ENCODE measurements at places on chromosomes 6 and 20.

GRCh38 chr6:45132059-45132458, 196.1 kb upstream of the RUNX2 start:
- no peak for DNase-seq

- no peak for DNase-seq
These were observed 45.1 kb upstream of the DSP start for GRCh38 chr6:7496266-7496875.

GRCh38 chr6:2126351-2126750, 119.1 kb downstream of the GMDS start:
- no peak for DNase-seq

DNA sequence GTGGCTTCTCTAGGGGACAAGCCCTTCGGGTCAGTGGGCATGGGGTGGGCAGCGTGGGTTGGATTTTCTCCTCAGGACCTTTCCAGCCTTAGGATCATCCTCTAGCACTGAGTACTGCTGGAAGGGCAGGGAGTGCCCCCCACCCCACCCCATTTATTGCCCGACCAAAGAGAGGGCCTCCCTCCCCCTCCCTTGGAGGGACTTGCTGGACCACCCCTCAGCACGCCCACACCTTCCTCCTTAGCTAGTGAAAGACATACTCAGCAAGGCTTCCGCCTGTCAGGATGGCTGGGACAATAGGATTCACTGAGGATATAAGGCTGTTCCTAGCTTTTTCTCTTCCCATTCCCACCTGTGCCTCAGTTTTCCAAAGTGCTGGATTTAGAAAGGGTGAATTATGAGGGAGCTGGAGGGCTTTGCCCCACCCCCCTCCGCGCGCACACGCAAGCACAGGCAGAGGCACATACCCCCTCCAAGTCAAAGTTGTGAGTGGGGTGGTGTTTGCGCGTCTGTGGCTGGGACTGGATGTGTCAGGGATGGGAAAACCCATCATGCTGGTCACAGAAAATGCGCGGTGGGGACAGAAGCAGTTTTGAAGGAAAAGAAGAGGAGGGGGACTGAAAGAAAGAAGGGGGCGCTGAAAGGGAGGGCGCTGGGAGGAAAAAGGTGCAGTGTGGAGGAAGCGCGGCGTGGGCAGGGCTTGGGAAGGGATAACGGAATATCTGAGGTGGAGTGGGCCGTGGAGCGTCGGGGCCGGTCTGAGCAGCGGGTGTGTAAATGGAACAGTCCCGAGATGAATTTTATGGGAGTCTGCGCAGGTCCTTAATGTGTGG, 693 bp upstream of the SLC29A1 start:
- DNase-seq: no peak

- no peak for DNase-seq
These were observed 35.3 kb upstream of the BCAS1 start for GRCh38 chr20:54105653-54106052.

DNA sequence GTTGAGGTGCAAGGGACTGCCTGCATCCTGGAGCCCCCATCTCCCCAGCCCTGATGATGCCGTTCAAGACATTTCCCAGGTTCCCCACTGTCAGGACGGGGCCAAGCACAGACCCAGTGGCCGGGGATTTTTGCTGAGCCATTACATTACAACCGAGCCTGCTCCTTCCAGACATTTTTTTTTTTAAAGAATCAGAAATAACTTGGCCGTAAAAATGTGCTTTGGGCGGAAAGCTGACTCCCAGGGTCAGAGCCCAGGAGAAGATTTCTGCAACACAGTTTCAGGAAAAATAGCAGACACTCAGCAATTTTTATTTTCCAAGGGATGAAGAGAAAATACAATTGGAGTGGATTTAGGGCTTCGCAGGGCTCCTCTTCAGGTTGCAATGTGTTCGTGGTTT, 87.9 kb downstream of the LRFN2 start:
- no peak for DNase-seq

GRCh38 chr6:38436726-38437465, 202.8 kb downstream of the BTBD9 start:
- DNase-seq: no peak

Measured in activated CD8-positive, alpha-beta memory T cell treated with anti-CD3 and anti-CD28 coated beads for 1 hour (primary cell).